Stimulated activated CD8-positive, alpha-beta memory T cell treated with anti-CD3 and anti-CD28 coated beads, Interleukin-7, amount 100 ng/mL, for 1 hour (primary cell): ENCODE measurements at places on chromosomes 6 and 20.

GRCh38 chr20:49140834-49141233, 47.3 kb downstream of the STAU1 start:
- no peak for DNase-seq

- no peak for DNase-seq
Observed at GRCh38 chr6:154715446-154715845, 17.8 kb upstream of the SCAF8 start.

GRCh38 chr6:118565311-118565960, 17.3 kb downstream of the PLN start:
- DNase-seq, result no peak

DNA sequence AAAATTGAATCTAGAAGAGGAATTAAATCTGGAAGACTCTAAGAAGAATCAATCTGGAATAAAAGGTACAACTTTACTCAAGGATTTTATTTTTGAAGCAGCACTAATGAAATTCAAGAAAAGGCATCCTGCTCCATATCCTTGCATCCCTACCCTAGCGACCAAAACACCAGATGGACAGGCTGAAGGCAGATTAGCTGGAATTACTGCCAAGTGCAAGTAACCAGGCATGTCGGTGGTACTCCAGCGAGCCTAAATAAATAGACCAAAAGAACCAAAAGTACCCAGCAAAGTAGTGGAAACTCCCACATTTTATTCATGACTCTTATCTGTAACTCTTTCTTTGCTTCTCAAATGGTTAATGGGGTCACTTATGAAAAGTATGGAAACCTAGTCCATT, 21.0 kb downstream of the OPRM1 start:
- DNase-seq, result no peak

DNA sequence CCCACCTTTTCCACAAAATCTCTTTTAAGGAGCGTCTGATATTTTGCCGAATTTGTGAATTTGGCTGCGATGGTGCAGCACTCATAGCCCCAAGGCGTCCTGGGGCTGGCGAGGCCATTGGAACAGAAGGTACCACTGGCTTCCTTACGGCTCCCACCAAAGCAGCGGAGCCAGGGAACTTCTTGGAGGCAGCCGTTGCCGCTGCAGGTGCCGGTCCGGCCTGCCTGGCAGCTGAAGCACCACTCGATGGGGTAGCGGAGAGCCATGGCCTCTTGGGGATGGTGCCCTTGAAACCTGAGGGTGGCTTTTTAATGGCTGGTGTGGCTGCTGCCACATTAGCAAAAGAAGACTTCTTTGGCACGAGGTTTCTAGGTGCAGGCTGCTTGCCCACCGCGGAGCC, 29.8 kb downstream of the DIDO1 start:
- DNase-seq, result no peak

DNA sequence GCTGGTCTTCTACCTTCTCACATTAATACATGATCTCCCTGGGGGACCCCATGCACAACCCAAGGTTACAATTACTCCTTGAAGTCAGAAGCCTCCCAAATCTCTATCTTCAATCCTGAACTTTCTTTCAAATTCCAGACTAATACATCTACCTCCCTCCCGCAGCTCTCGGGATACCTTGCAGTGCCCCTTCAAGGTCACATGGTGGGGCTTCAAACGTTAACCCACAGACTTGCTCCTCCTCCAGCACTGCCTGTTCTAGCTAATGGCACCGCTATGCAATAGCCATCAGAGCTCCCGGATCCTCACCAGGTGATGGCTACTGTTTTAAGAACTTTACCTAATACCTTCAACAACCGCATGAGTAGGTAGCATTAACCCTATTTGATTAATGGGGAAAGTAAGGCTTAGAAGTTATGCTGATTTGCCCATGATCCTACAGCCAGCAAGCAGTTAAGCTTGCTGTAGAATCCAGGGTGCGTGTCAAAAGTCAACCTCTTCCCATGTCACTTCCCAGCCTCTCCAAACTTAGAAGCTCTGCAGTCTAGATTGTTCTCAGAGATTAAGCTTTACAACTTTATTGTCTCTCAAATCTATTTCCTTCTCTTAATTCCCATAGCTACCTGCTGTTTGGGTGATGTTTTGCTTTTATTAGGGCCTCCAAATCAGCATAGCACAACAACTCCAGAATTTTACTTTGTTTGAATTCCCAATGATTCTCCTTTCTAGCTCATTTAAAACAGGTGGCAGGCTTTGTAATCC, 44.7 kb downstream of the PLAGL1 start:
- no peak for DNase-seq

GRCh38 chr6:74063391-74063790, 367.4 kb downstream of the CD109 start:
- no peak for DNase-seq

DNA sequence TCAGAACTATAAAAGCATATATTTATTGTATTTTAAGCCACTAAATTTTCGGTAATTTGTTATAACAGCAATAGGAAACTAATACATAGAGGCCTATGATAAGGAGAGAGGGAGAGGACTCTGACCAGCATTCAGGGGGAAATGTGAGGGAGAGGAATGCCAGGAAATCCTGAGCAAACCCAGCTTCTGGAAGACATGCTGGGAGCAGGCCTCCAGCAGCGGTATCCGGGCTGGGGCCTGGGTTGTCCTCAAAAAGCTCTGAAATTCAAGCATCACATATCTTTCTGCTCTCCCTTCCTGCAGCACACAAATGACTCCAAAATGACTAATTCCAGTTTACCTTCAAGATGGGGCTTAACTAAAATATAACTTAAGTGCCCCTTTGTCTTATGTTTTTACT, 33.4 kb upstream of the RIMS1 start:
- DNase-seq, result no peak

DNA sequence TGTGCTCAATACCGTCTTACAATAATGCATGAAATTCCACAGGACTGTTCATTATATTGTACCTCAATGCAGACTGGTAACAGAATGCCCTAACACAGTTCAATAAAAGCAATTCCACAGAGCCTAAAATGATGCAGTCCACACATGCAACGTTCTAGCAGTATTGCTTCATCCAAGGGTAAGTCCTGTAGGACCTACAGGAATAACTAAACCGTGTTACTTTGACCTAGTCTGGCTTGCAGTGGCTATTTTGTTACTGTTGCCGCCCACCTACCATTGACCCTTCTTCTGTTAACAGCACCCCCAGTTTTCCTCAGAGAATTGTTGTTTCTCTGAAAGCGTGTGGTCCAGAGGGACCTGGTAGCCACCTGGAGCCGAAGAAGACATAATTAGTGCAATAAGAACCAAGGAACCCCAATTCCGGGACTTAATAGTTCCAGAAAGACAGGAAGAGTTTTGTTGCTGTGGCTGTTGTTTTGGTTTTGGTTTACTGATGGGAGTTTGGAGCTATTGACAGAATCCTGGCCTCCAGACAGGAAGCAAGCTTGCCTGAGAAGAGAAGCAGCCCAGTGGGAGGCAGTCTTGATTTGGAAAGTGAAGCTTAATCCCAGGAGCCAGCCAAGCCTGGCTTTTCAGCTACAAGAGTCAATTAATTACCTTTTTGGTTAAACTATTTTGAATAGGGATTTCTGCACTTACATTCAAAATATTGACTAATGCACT, 91.3 kb downstream of the FRK start:
- DNase-seq, result no peak

DNA sequence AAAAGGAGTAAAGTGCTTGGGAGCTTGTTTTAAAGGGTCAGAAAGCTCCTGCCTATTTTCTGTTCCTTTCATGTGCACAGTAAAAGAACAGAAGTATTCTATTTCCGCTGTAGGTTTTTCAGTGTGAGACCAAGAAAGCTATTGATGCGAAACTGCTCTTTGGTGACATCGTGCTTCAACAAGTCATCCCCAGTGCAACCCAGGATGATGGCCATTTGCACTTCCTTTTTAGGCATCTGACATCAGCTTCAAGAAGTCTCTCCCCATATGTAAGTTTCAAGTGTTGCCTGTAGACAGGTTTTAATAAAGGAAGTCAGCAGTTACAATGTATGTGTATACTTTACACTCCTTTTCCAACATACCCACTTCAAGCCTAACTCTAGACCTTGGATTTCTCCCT, 131.6 kb downstream of the RFX6 start:
- no peak for DNase-seq

- no peak for DNase-seq
Observed at GRCh38 chr6:42227173-42227850, 9.7 kb upstream of the MRPS10 start.

DNA sequence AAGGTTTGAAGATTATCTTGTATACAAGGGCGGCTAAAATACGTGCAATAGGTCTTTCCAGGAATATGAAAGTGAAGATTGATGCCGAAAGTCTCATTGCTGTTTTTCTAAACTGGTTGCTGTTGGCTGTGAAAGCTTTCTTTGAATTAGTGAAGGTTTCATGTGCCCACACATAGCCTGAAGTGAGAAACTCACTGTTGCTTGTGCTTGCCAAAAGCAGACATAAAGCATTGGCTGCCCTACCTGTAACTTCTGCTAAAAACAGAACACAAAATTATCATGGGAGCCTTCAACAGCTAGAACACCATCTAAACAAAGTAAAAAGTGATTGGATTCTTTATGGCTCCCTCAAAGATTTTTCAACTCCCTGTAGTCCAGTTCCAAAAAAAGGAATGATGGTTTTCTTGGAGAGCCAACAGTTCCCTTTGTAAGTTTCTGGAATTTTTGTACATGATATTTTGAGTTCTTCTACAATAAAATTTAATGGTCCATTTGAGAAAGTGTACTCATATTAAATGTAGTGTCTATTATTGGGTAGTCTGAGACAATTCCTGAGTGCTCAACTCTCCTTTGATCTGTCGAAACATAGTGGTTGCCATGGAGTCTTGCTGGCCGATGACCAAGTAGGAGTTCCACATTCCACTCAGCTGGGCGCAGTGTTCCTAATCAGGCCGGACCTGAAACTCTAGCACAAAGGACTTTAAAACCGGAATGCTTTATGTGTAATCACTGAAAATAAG, 68.5 kb downstream of the PLEKHG1 start:
- no peak for DNase-seq

GRCh38 chr20:3364323-3365013, 43.0 kb downstream of the DNAAF9 start:
- no peak for DNase-seq

- no peak for DNase-seq
Observed at GRCh38 chr6:163588220-163588919, 173.9 kb downstream of the QKI start.

GRCh38 chr20:9454791-9455190, 59.6 kb upstream of the LAMP5 start:
- no peak for DNase-seq

DNA sequence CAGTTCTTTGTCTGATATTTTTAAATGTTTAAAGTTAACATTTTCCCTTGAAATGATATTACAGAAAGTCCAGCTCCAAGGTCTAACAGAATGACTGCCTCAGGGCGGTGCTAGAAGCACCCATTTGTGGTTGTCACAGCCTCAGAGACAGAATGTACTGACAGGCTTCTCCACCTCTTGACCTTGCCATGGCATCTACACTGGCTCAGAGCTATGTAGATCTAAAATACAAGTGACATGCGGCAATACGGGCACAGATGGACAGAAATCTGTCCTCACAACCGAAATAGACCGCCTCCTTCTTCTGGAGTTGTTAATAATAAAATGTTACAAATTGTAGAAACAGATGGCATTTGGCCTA, 167.2 kb upstream of the THEMIS start:
- no peak for DNase-seq

DNA sequence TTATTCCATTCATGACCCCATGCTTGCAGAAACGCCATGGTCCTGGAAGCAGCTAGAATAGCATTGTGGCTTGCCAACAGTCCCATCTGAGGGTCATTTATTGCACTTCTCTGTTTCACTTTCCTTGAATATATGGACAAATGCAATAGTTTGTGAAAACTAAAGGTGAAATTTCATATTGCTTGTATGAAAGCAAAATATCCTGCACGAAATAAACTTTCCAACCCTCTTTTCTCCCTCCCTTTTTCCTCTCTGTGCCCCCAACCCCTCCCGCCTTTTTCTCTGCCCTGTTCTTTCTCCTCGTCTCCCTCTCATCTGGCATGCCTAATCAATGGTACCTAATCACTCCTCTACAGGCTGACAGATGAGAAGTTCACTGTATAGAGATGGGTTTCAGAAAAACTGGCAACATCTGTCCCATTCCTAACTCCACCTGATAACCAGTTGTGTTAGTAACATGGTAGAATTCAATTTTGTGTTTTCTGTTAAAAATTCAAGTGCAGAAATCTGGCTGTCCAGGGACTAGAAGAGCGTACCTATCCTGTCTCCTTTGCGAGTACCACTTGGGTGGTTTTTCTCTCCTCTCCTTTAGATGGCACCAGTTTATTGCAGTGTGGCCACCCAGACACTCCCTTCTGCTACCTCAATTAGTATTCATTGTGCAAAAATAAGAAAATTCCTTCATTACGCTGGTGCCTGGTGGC, 198.6 kb downstream of the FOXA2 start:
- DNase-seq, result no peak

GRCh38 chr6:140437619-140438345, 1063.3 kb upstream of the CITED2 start:
- no peak for DNase-seq

GRCh38 chr20:33444797-33445560, 1.4 kb upstream of the SNTA1 start:
- no peak for DNase-seq

DNA sequence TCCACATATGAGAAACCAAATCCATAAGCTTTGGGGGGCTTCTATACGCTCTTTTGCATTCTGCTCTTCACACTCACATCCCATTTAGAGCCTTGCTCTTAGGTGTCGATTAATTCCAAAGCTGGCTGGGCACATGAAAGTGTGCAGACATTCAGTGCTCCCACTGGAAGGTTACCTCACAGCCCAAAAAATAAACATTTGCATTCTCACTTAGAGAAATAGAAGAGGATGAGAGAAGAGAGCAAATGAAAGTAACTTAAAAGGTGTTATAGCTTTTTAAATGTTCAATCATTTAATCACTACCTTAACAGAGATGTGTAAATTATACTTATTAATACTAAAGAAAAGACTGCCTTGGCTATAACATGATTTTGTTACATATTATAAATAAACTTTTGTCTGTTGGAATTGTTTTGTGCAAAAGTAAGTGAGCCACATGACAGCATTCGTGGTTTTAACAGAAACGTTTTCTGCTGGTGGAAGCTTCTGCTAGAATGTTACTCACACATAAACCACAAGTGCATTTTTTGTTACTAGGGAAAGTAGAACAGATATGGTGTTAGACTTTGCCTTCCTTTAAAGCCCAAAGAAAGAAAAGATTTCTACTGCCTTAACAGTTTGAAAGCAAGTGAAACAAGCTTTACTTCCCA, 116.7 kb downstream of the SIM1 start:
- DNase-seq, result no peak

DNA sequence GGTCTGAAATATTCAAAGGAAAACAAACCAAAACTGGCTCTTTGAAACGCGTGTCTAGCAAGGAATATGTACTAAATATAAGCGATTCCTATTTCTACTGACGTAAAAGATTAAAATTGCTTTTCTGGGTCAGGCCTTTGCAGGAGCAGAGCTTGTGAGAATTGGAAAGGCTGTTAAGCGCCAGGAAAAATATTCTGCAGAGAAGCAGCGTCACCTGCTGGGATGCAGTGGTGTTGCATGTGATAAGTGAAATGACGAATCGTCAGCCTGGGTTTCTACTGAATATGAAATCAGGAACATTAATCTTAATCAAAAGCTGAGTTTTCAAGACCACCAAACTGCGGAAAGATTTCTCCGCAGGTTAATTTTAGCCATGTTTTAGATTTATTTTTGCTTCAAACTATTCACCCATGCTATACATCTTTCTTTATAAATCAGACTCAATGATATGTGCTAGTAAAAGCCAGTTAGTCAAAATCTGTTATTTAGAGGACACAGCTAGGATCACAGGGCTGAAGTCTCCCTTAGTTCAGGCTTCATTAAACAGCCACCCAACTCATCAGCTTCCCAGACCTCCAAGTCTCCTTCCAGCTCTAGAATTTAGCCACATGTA, 67.4 kb downstream of the ALDH8A1 start:
- DNase-seq, result no peak
